ENCODE measurements at places on chromosomes 12 and 14.
A peak's percentile ranks its signal among the peaks of the same experiment; 100 is the strongest.

DNA sequence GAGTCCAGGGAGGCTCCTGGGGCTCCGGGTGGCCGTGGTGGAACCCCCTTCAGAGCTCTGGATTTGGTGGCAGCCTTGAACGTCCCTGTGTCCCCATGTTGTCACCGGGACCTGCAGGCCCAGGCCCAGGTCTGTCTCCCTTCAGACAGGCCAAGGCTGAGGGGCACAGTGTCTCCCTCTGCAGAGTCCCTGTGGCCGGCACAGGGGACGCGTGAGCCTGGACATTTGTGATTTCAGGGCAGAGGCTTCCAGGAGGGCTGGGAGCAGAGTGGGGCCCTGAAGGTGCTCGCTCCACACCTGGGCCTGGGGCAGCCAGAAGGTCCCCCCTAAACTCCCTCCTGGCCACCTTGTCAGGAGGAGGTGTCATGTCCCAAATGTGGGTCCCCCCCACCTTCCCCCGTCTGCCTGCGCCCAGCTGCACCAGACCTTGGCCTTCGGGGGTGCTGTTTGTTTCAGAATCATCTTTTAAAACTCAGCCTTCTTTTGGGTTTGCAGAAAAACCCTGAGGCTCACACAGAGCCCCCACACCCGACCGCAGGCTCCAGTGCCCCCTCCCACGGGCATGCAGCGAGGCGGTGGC, 47.6 kb downstream of the KIF26A start:
- DNase-seq: no peak

GRCh38 chr12:131929581-131930456, 743 bp downstream of the PUS1 start:
- DNase-seq: peak; percentile 33

DNA sequence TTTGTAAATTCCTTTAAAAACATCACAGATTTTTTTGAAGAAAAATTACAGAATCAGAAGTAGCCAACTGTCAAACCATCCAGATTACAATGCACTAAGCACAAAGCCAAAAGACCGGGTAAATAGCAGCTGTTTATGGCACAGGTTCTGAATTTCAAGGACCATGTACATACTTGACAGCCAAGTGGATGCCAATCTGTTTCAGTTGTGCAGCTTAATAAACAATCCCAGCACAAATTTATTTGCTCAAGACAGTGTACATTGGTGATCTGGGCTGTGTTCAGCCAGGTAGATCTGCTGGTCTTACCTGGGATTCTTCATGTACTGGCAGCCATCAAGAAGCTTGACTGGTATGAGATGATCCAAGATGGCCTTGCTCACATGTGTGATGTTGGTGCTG, 229.8 kb upstream of the FLRT2 start:
- DNase-seq: no peak

DNA sequence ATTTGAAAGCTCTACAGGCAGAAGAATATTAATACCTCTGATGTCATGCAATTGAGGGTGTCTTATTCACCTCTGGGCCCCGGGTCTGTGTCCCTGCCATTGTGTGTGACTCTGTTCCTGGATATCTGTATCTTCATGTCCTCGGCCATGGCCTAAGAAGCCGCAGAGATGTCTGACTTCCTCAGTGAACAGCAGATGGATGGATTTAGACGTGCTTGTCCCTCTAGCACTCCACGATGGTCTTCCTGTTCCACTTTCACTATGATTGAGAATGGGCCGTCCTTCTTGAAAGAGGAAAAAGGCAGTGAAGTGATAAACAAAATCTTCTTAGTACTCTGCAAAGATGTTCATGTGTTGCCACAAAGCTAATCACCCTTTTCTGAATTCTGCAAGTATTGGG, 217.4 kb downstream of the SLC41A2 start:
- no peak for DNase-seq

GRCh38 chr14:37118673-37119366, 53.6 kb downstream of the SLC25A21 start:
- no peak for DNase-seq

GRCh38 chr12:87163122-87163521, 866.1 kb downstream of the C12orf50 start:
- no peak for DNase-seq

GRCh38 chr14:79915406-79915805, 295.9 kb downstream of the DIO2 start:
- DNase-seq: no peak

- no peak for DNase-seq
These were observed 7.6 kb downstream of the CLECL1 start for GRCh38 chr12:9725213-9725870.

- DNase-seq: peak; percentile 79
These were observed 7.4 kb upstream of the GLRX5 start for GRCh38 chr14:95527387-95528002.

- DNase-seq: peak; percentile 9
These were observed 9.8 kb upstream of the PARP11 start for GRCh38 chr12:3882896-3883564.

- peak; percentile 39 for DNase-seq
These were observed 55.9 kb upstream of the AVPR1A start for GRCh38 chr12:63206909-63207308.

- DNase-seq: no peak
These were observed 22.5 kb upstream of the PCNX1 start for GRCh38 chr14:70884595-70885342.

DNA sequence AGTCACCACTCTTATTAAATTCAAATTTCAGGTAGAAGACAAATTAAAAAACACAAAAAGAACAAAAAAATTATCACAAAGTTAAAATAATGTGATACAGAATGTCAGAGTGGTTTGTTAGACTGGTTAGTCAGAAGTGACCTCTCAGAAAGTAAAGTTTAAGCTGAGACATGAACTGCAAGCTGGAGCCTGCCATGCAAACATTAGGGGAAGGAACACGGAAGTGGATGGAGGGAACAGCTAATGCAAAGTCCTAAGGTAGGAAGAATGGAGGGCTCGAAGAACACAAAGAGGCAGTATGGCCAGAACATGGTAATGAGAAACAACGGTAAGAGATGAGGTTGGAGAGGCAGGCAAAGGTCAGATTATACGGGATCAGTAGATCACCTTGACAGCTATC, 41.7 kb downstream of the WDHD1 start:
- no peak for DNase-seq

DNA sequence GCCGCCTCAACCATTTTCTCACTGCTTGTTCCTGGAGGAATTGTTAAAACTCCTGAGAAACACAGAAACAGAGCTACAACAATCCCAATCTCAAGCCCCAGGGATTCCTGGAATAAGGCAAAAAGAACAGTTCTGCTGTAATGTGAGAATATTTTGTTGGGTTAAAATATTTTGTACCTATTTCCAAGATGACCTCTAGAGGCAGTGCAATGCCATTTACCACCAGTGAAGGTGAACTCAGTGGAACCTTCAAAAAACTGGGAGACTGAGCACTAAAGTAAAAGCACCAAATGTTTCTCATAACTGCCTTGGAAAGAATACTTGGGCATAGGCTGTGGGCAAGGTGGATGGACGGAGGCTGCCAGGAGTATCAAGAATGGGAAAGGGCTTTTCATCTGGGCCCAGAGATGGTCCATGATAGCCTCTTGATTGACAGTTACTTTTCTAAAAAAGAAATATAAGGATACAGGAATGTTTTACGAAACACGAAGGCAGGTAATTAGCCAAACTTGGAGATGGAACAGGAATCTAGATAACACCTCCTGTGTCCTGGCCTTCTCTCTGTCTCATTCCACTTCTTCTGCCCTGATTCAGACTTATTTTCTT, 334.0 kb upstream of the FLRT2 start:
- DNase-seq: peak; percentile 14

DNA sequence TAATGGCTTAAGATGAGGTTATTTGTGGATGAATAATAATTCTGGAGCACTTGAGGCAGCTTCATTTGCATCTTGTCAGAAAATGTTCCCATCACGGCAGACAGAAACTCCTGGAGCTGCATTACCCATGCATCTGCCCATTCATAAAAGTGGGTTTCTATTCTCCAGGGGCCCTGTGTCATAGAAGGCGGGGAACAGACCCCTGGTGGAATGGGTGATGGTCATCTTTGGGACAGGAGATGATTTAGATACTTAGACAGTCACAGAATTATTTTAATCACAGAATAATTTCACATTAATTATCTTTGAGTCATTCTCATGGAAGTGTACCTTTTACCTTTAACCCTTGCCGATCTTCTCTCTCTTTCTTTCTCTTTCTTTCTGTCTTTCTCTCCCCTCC, 980.7 kb upstream of the TMEM132C start:
- DNase-seq: no peak

GRCh38 chr12:75706786-75707605, 195.6 kb upstream of the KRR1 start:
- peak; percentile 72 for DNase-seq

DNA sequence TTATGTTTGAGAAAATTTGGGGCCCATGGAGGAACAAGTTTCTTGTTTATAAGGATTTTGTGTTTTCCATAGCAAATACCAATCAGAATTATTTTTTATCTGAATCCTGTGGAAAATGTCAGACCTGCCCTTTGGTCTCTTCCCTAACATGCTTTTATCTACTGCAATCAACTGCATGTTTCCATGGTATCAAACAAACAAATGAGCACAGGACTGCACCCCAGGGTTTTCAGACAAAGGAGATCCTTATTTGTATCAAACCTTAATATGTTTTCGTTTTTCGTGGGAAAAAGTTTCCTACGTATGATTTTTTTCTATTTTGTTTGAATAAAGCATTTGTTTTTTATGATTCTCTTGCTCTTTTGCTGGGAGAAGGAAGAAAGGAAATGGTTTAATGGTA, 91.1 kb downstream of the GPR135 start:
- DNase-seq: no peak

GRCh38 chr14:99708449-99708848, 24.4 kb downstream of the CYP46A1 start:
- DNase-seq: no peak

GRCh38 chr12:61667676-61668075, 592.5 kb upstream of the USP15 start:
- no peak for DNase-seq

- DNase-seq: no peak
These were observed 31.6 kb downstream of the NGB start for GRCh38 chr14:77239412-77239811.

All from EL (cell line).